ENCODE measurements at places on chromosomes 3 and 15.

DNA sequence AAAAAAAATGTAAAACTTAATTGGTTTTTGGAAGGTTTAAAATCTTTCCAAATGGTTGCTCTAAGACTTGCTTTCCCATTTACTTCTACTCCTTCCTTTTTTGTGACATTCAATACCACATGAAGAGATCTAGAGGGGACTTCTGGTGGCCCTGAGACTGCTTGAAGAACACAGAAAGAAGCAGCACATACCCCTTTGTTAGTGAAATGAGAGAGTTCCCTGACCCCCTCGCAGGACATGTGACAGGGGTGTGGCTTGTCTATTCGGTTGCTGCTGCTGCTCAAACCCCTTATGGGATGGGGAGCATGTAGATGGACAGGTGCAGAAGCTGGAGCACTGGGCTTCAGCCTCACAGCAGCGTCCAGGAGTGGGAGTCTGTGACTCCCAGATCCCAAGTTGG is 71.0 kb downstream of the ZMAT3 start:
- no peak for DNase-seq

- DNase-seq = no peak
Measured at GRCh38 chr3:170585937-170586310, at the start of gene SLC7A14. Gene SLC7A14, minus strand, starts transcription at chr3:170586075. Its CDS starts 59,139 bp downstream, at chr3:170526936.

DNA sequence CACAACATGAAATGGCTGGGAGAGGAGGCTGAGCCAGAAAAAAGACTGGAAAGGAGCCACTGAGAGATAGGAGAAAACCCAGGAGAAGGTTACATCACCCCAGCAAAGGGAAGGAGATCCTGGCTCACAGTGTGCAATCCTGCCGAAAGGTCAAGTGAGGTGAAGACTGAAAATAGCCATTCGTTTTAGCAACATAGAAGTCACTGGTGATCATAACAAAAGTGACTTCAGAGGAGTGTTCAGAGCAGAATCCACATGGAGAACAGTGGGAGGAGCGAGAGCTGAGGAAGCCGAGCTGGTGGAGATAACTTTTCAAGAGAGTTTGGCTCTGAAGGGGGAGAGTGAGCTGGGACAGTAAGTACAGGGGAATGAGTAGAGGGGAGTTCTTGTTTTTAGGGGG is 5.4 kb upstream of the HEG1 start:
- DNase-seq = no peak

- DNase-seq = no peak
Measured at GRCh38 chr3:125147491-125147820, 65.1 kb downstream of the SLC12A8 start.
